ENCODE measurements at places on chromosomes 5 and 9.

DNA sequence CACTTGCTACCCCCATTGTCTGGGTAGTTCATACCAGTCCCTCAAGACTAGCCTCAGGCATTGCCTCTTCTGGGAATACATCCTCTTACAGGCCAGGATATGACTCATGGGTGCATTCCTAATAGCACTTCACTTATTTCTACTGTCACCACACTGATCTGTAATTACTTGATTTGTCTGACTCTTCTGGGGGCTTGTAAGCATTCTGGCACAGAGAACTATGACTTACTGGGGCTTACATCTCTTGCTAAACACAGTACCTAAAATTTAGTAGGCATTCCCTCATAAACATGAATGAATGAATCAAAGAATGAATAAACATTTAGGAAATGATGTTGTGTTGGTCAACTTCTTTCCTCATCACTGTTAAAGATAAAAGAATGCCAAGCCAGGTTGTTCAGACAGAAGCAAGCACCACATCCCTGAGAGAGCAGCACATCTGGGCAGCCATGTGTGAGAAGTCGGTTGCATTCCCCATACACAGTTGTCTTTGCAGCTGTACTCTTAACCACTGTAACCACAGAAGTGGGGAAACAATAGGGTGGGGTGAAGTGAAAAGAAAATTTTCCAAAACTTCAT, 27.6 kb downstream of the IL7R start:
- no peak for DNase-seq

- DNase-seq: no peak
Measured at GRCh38 chr9:122016744-122017143, 76.4 kb downstream of the TTLL11 start.

- no peak for DNase-seq
Measured at GRCh38 chr5:143629871-143630659, 181.9 kb upstream of the HMHB1 start.

DNA sequence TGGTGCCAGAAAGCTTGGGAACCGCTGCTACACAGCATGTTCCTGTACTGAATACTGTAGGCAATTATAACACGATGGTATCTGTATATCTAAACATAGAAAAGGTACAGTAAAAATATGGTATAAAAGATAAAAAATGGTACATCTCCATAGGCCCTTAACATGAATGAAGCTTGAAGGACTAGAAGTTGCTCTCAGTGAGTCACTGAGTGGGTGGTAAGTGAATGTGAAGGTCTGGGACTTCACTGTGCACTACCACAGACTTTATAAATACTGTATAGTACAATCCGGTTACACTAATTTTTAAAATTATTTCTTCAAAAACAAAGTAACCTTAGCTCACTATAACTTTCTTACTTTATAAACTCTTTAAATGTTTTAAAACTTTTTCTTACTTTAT, 819.9 kb upstream of the GRAMD2B start:
- no peak for DNase-seq
